ENCODE measurements at places on chromosomes 4 and X. TPM values are rescaled to one million over a fixed set of nuclear protein-coding genes. Genes with fewer than 3 reads are reported as not detected.

Gene PCDH11X
- 8.3 TPM for total RNA-seq

GRCh38 chr4:152513078-152513477 is 22.8 kb downstream of the FBXW7 start:
- DNase-seq: no peak

Gene CABS1
- not detected for total RNA-seq

GRCh38 chr4:141711211-141711610 is 74.8 kb downstream of the IL15 start:
- DNase-seq: peak; percentile 1

DNA sequence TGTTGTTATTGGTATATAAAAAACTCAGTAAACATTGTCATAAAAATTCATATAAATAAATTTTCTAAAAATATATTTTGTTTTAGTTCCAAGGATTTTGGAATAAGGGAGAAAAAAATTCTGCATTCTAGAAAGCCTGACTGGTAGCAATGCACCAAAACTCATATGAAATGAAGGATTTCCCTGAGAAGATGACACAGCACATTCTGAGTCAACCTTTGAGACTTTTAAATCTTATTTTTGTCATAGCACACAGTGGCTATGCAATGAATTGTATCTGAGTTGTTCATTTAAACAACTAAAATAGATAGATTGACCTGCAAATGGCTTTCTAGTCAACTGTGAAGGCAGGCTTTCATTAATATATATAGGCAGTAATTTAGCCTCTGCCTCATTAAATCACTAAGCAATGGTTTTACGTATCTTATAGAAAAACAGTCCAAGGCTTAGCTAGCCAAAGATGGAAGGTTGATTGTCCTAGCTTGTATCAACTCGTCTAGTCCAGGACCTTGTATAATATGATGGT is 239.1 kb upstream of the NEIL3 start:
- no peak for DNase-seq

DNA sequence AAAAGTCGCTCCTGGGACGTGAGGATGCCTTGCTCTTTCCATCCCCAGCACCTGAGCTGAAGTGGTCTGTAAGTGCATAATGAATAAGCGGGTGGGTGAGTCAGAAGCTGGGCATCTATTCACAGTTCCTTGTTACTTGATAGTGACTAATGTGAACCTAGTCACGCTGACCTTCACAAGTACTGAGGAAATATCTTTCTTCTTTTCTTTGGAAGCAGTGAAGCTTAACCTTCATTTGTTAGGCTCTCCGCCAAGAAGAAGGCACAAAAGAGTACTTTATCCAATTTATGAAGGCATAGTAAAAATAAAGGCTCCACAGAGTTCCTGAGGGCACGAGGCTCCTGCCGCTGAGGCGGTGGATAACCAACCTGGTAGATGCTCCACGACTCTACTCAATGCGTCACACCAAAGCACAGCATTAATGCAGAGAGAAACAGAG is 475.7 kb upstream of the SLIT2 start:
- DNase-seq: peak; percentile 88

- no peak for DNase-seq
Observed at GRCh38 chrX:349196-349595, 30.6 kb upstream of the GTPBP6 start.

Gene FATE1
- not detected for total RNA-seq

Gene GAB3
- total RNA-seq: 0.20 TPM

DNA sequence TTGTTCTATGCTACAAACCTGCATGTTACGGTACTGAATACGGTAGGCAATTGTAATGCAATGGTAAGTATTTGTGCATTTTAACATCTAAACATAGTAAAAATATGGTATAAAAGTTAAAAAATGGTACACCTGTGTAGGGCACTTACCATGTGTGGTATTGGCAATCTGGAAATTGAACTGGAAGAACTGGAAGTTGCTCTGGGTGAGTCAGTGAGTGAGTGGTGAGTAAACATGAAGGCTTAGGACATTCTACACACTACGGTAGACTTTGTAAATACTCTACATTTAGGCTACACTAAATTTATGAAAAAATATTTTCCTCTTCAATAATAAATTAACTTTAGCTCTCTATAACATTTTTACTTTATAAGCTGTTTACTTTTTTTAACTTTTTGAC is 78.9 kb downstream of the RRAGB start:
- no peak for DNase-seq

- DNase-seq: no peak
Observed at GRCh38 chr4:105154576-105154975, 7.9 kb downstream of the TET2 start.

DNA sequence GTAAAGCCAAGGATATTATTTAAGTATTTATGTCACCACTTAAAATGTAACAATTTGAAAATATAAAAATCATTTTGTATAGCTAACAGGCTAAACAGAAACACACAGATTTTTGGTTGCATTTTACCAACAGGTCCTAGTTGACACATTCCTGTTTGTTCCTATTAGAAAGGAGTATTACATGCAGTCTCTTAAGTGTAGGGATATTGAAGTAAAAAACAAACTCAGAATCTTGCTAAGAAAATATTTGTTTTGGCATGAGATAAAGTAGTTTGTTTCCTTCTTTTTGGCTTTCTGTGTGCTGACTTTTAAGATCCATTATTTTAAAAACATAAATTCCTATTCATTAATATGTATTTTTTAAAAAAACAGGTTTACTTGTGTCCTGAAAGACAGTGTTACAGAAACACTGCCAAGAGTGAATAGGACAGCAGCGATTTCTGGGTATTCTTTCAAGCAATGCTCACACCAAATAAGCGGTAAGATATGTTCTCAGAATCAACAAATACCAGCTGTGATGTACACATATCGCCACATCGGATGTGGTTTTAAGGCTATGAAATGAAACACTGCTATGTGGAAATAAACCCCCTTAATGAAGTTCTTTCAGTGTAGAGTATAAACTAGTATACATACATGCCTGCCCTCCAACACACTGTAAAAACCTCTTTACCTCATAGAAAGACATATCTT is 6.9 kb downstream of the F11 start:
- no peak for DNase-seq

GRCh38 chrX:17374619-17375366 is at the start of gene NHS:
Gene NHS, plus strand, starts transcription at chrX:17375200. Its CDS starts 558 bp downstream, at chrX:17375758.
- peak; percentile 72 for DNase-seq

Gene TGIF2LX
- total RNA-seq: not detected

GRCh38 chr4:73396993-73397972 is 6.8 kb upstream of the ALB start:
- DNase-seq: no peak

Gene SH2D1A
- not detected for total RNA-seq

Gene NUDT10
- total RNA-seq: 0.50 TPM

DNA sequence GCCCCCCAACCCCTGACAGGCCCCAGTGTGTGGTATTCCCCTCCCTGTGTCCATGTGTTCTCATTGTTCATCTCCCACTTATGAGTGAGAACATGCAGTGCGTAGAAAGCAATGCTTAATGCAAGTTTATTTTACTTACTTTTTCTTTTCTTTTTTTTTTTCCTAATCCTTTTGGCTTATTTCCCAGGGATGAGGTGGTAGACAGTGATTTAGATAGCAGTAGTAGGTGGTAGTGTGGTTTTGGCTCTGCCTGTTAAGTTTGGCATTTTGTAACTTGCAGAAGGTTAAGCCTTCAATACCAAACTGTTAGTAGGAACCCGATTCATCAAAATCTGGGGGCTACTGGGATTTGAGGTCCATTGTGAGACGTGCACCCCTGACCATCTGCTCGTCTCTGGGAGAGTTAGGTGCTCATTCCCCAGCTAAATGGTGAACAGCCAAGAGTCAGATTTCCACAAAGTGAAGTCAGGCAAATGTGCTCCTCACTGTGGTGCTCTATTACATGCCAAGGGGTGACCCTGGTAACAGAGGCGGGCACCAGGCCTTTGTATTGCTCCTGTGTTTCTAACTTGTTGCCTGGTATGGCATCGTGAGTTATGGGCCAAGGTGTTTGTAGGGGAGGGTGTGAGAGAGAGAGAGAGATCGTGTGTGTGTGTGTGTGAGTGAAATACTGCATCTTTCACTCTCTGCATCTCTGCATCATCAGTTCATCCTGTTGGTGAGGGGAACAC is 70.3 kb downstream of the PHOX2B start:
- no peak for DNase-seq

Gene NPY1R
- not detected for total RNA-seq

DNA sequence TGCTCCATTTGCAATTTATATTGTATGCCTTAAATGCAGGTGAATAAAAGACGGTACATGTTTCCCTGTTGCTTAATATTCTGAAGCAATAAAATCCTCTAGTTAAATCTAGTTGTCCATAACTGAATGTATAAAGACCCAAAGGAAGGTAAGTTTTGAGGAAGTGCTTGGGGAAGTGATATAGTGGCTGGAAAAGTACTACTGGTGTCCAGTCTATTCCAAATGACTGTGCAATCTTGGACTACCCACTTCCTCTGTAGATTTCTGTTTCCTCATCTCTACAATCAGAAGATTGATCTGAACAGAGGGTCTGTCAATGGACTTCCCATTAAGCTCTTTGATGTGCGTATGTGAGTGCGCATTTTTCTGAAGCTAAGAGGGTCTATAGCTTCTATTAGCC is 17.0 kb downstream of the SNCA start:
- no peak for DNase-seq

DNA sequence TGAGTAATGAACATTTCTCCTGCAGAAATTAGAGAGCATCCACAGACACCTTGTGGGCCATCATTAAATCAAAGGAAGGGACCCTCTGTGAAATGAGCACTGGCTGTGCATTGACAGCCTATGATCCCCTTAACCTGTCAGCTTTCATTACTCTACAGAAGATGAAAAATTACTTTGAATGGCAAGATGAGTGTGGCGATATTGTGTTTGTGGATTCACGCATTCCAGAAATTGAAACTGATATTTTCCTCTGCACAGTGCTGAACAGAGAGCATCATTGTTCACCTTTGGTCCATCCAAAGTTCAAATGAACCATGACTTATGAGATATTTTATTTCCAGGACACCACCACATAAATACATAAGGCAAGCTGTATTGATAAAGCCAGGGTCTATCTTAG is 374.8 kb upstream of the ANXA10 start:
- no peak for DNase-seq

- DNase-seq: no peak
Observed at GRCh38 chr4:38618505-38618904, 45.5 kb upstream of the KLF3 start.

Gene CTPS2
- 16.0 TPM for total RNA-seq

GRCh38 chrX:68842351-68842750 is 13.5 kb downstream of the EFNB1 start:
- no peak for DNase-seq

- DNase-seq: no peak
Observed at GRCh38 chrX:132843363-132843762, 115.1 kb downstream of the HS6ST2 start.

GRCh38 chrX:53163436-53163835 is 61.6 kb downstream of the KDM5C start:
- no peak for DNase-seq

Gene UCP1
- total RNA-seq: not detected

Gene CYTL1
- total RNA-seq: not detected

Gene SLC25A14
- 15.8 TPM for total RNA-seq

Gene MAGEA11
- not detected for total RNA-seq

GRCh38 chr4:52054254-52054653 is 3.1 kb downstream of the SPATA18 start:
- no peak for DNase-seq

All from NCI-H460 (cell line).